Fibroblast of skin of scalp (primary cell): ENCODE measurements at places on chromosomes 2 and 18.

- peak; percentile 92 for DNase-seq
These were observed 111.8 kb downstream of the STPG4 start for GRCh38 chr2:47043142-47043890.

- DNase-seq = no peak
These were observed 23.2 kb downstream of the LAMA1 start for GRCh38 chr18:7094427-7094826.

- DNase-seq = no peak
These were observed 202.4 kb downstream of the FHOD3 start for GRCh38 chr18:36499938-36500337.

DNA sequence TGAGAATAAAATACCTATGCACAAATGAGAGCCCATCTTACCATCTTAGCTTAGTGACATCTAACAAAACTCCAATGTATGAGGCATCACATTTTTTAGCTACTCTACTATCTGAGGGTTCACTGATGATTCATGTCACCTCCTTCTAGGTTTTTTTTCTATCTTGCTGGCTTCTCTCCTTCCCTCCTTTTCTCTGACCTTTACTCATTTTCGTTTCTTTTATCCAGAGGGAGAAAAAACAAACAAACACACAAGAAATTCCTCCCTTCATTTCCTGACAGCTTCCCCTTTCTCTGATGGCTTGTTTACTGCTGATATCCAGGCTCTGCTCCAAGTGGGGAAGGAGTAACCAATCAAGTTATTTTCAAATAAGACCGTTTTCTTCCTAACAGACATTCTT is 115.1 kb downstream of the UBE2E3 start:
- DNase-seq = no peak

DNA sequence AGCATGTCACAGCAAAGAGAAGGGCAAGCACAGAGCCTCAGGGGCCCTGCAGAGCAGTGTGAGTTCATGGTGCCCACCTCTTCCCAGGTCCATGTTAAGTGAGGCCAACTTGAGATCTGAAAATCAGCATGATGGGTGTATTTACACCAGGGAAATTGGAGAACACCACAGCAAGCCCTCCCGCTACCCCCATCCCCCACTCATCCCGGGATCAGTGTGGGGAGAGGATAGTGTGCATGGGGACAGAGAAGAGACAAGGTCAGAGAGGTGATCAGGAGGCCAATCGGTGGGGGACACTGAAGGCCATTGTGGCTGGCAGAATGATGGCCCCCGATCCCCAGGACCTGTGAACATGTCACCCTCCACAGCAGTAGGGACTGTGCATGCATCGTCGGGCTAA is 54.7 kb downstream of the PTGR3 start:
- DNase-seq = no peak

DNA sequence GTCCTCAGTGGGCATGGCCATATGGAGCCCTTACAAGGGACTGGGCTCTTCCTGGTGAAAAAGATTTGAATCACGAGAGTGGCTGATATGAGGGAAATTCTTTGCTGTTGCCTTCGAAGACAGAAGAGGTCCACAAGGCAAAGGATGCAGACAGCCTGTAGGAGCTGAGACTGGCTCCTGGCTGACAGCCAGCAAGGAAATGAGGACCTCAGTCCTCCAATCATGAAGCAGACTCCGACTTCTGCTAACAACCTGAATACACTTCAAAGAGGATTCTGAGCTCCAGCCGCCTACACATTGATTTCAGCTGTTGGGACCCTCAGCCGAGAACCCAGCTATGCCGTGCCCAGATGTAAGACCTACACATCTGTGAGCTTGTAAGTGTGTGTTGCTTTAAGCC is 3.0 kb upstream of the ST8SIA5 start:
- DNase-seq = no peak

DNA sequence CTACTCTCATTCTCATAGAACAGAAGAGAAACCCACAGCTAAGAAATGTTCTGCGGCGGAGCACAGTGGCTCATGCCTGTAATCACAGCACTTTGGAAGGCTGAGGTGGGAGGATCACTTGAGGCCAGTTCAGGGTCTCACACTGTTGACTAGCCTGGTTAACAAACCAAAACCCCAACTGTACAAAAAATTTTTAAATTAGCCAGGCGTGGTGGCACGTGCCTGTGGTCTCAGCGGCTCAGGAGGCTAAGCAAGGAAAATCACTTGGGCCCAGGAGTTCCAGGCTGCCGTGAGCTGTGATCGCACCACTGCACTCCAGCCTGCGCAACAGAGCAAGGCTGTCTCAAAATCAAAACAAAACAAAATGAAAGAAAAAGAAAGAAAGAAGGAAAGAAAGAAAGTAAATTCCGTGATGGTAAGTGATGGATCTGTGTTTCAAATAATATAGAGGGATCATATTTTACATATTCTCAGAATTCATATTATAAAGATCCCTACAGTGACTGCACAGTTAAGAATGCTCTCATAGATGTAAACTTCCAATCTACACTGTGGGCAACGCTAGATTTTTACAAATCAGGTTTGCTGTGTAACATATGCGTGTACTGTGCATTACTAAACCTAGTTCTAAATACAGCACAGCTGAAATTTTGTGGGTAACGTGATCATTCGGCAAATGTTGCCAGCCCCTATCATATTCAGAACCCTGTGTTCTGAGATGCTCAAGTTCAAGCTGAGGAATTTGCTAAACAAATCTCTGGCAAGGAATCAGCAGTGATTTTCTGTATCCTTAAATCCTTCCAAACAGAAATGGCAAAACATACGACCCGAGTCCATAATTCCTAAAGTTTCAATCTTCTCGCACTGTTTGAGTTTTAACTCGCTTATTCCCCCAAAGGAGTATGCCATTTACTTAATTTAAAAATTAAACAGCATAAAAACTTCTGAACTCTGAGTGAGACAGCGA is 1.2 kb upstream of the RAB12 start:
- no peak for DNase-seq
